ENCODE measurements at places on chromosomes 1 and 21.

DNA sequence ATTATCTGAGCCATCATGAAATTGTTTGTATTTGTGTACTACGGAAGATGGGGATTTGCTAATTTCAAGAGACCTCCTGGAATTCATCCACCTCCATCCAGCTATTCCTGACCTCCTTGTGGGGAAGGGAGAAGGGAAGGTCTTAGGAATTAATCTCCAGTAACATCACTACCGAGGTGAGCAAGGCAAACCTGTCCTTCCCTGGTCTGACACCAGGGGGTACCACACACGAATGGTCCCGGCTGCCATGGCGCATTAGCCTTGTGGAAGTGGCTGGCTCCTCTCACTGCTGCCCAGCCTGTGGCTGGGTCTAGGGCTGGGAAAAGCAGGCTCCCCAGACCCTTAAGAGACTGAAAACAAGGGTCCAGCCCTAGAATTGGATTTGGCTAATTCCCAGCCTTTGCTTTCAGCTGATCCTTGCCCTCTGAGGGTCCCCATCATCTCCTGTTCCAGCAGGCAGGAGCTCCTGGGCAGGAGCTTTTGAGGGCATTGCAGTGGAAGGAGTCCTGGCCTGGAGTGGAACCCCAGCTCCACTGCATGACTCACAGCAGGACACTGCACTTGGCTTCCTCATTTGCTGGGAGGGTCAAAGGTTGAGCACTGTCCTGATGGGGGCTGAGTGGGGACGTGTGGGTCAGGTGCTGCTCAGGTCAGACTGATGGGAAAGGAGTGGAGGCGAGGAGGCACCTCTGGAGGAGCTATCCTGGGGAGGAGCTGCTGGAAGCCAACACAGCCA is 34.8 kb downstream of the RIMS3 start:
- peak; percentile 26 for DNase-seq

DNA sequence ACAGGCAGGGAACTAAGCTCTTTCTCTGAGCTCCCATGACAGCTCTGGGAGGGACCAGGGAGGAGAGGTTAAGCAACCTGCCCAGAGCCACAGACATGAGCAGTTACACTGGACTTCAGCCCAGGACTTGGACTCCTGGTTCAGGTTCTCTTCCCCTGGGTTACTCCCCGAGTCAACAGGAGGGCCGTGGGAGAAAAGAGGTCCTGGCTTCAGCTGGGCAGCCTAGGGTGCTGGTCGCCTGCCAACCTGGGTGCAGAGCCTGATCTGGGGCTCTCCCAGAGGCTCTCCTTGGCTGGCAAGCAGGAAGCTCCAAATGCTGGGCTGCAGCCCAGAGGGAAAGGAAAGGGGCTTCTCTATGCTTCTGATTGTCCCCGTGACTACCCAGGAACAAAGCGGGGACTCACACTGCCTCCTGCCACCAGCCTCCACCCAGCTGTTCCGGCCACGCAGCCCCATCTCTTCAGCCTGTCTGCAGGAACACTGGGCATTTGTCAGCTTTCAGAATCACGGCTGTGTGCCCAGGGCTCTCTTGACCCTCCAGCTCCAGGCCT is 141.8 kb downstream of the HIVEP3 start:
- no peak for DNase-seq

- DNase-seq = no peak
Observed at GRCh38 chr1:4573526-4573925, 80.9 kb upstream of the AJAP1 start.

- no peak for DNase-seq
Observed at GRCh38 chr1:229316166-229316565, 26.7 kb downstream of the CCSAP start.

DNA sequence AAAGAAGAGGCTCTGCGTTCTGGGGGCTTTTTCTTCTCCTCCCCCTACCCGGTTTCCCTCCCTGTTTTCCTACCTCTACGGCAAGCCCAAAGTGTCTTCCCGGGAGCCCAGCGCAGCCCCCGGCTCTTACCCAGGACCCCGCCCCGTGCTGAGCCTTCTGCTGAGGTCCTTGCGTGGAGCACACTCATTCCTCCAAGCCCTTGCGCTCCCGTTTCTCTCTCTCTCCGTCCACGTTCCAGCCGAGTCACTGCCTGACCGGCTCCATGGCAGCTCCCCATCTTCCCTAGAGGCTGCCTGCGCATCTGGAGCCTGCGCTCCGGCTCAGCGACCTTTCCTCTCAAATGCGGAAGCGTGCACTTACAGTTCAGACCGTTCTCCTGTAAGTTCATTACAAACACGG is 24.9 kb upstream of the PDXK start:
- DNase-seq = no peak

DNA sequence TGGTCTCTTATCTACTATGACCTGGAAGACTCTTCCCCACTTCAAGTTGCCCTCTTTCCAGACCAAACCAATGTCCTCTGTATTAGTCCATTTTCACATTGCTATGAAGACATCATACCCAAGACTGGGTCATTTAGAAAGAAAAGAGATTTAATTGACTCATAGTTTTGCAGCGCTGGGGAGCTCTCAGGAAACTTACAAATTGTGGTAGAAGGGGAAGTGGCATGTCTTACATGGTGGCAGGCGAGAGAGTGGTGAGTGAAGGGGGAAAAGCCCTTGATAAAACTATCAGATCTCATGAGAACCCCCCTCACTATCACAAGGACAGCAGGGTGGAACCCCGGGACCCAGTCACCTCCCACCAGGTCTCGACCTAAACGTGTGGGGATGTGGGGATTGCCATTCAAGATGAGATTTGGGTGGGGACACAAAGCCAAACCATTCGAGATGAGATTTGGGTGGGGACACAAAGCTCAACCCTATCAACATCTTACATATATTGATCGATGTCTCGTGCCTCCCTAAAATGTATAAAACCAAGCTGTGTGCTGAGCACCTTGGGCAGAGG is 14.2 kb upstream of the AGPAT3 start:
- no peak for DNase-seq

DNA sequence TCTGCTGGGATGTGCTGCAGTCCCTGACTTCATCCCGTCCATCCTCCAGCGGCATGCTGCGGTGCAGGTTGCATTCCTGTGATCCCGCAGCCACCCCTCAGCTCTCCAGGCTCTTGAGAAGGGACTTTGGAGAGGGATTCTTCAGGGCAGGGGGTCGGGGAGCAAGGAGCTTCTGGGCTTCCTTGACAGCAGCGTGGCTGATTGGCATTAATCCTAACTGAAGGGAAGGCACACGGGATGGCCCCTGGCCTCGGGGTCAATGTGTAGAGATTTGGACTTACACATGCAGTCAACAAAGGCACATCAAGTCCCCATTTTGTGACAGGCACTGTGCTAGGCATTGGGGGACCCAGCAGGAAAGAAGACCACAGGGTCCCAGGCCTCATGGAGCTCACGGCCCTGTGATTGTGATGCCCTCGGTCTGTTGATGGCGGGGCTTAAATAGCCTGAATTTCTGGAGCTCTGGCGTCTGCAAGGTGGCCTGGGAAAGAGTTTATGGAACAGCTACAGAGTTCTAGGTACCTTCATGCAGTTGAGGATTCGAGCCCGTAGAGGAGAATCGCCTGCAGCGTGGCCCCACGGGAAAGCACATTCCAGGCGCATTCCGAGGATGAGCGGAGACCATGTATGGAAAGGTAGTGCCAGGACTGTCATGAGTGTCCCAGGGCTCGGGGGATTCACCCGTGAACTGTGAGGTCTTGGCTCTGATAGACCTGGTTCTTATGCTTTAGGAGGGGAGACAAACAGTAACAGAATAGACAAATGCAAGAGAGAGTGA is 20.1 kb downstream of the PSEN2 start:
- DNase-seq = no peak

- DNase-seq = no peak
Observed at GRCh38 chr1:156864796-156865195, 4.1 kb downstream of the NTRK1 start.

DNA sequence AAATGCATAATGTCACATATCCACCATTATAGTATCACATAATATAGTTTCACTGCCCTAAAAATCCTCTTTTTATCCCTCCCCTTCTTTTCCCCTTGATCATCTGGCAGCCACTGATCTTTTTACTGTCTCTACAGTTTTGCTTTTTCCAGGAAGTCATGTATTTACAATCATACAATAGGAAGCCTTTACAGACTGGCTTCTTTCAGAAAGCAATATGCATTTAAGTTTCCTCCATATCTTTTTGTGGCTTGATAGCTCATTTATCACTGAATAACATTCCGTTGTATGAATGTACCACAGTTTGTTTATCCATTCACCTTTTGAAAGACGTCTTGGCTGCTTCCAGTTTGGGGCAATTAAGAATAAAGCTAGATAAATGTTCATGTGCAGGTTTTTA is 14.3 kb upstream of the WDTC1 start:
- no peak for DNase-seq

GRCh38 chr1:108007070-108007469 is 42.1 kb upstream of the VAV3 start:
- no peak for DNase-seq

DNA sequence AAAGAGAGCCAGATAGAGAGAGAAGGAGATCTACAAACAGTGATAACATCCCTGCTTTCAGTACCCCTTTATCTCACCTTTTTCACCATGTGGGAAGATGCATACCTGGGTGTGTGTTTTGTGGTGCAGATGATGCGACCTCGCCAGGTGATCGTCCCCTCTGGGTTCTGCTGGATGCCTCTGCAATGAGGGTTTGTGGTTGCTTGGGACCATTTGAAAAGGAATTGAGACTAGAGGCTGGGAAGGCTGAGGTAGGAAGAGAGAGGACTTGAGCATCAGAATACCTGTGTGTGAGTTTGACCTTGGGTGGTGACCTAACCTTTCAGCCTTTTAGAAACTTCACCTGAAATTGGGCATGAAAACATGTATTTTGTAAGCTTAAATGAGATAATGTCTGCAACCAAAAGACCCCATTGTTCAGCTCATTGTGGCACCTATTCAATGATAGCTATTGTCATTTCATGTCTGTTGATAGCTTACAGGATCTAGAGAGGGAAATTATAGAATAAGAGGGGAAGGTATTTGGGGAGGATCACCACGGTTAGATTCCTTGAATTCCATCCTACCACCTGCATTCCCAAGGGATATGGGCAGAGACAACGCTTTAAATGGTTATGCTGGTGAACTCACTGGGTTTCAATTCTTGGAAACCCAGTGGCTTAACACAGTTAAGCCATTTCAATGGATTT is 125.7 kb downstream of the IGSF21 start:
- DNase-seq = no peak

- DNase-seq = no peak
Observed at GRCh38 chr1:221230605-221231004, 351.4 kb downstream of the HLX start.

DNA sequence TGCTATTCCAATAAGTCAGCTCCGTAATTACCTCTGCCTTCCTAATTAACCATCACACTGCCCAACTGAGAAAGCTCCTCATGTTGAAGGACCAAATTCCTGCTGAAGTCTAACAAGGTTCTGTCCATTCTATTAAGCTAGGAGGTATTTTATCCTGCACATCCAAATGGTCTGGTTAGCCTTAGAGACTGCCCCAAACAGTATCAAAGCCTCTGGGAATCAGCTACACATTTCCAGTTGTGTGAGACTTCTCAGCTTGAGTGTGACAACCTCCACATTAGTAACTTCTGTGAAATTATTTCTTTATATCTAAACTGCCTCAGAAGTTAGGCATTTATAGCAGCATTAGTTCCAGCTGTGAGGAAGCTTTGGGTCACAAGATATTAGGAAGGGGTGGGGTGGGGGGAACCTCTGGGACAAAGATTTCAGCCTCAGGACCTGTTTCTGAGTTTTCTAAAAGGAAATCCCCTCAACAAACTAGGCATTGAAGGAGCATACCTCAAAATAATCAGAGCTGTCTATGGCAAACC is 150.5 kb upstream of the DUSP10 start:
- no peak for DNase-seq

DNA sequence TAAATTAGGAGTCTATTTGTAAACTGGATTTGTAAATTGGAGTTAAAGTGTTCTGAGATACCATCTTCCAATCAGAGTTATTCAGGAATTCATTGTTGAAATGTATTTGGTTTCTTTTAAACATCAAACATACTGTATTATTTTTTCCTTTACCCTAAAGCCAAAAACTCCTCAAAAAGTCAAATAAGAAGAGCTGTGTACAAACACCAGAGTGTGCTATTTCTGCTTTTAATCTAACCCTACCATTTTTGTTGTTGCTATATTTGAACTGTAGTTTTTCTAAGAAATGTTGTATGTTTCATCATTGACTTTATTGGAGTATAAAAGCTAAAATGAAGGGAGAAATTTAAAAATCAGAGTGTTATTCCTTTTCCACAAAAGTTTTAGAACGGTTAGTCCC is 35.8 kb downstream of the SLC30A7 start:
- no peak for DNase-seq

GRCh38 chr21:31750843-31751242 is 18.9 kb upstream of the SCAF4 start:
- no peak for DNase-seq

DNA sequence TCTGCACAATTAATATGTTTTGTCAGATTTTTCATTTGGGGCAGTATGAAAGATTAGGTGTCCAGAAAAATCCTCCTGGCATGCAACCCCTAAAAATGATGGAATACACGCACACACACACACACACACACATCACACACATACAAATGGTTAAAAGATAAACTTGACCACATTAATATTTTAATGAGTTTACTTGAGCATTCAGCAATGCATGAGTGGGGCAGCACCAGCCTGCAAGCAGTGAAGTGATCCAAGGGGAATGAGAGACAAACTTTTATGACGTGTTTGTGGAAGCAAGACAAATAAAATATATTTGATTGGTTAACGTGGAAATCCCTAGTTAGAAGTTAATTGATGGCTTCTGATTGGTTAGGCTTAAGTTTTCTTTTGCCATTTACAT is 29.1 kb upstream of the SOAT1 start:
- no peak for DNase-seq

DNA sequence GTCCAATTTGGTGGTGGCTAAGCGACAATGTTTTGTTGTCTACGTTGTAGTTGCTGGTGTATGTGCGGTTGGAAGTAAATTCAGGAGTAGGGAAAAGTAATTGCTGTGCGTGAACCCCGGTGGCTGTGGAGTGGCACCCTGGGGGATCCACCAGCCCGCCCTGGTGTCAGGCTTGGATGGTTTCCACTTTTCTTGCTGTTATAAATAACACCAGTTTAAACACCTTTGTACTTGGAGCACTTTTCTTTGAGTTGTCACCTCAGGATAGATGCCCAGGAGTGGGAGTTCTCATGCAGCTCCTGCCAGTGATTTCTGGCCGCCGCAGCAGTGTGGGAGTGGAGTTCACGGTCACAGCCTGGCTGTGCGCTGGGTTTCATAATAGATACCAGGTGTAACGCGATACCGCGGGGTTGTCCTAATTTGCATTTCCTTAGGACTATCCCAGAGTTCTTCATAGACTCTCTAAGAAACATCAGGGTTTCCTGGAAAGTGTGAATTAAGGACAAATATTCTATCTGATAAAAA is 12.8 kb upstream of the TMEM200B start:
- DNase-seq = no peak

- no peak for DNase-seq
Observed at GRCh38 chr1:54347955-54348699, 58.1 kb downstream of the SSBP3 start.

GRCh38 chr1:150981805-150982712 is at the start of gene ANXA9:
TSS of gene ANXA9 (plus strand) at chr1:150982292. CDS start at chr1:150983106, 814 bp downstream.
- no peak for DNase-seq

- no peak for DNase-seq
Observed at GRCh38 chr1:192952646-192953045, 106.5 kb downstream of the UCHL5 start.

- no peak for DNase-seq
Observed at GRCh38 chr1:43305461-43305860, 4.7 kb downstream of the TIE1 start.

GRCh38 chr1:246579818-246580217 is 13.6 kb downstream of the CNST start:
- DNase-seq = no peak

GRCh38 chr1:8384088-8384487 is 66.2 kb downstream of the SLC45A1 start:
- DNase-seq = no peak

- no peak for DNase-seq
Observed at GRCh38 chr1:92439291-92439690, 47.4 kb downstream of the GFI1 start.

Data from ACHN (cell line).